Adipocyte (in vitro differentiated cells): ENCODE measurements at places on chromosomes 3 and 15.

GRCh38 chr3:197858598-197858997, 67.5 kb downstream of the LRCH3 start:
- no peak for DNase-seq

DNA sequence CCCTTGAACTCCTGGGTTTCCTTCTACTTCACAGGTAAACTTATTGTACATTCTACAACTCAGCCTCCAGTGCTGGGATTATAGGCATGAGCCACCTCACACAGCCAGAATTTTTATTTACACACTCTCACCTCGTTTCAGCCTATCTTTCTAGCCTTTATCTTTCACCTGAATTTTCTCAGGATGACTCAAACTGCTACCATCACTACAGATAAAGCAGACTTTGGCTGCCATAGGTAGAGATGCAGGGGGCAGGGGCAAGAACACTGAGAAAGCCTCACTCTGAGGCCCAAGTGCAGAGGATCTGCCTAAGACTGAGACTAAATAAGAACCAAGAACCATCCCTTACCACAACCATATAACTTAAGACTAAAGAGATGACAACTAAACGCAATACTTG, 59.0 kb downstream of the ETFA start:
- DNase-seq, result no peak

GRCh38 chr15:69127306-69127705, 33.1 kb upstream of the GLCE start:
- DNase-seq, result peak; percentile 7

DNA sequence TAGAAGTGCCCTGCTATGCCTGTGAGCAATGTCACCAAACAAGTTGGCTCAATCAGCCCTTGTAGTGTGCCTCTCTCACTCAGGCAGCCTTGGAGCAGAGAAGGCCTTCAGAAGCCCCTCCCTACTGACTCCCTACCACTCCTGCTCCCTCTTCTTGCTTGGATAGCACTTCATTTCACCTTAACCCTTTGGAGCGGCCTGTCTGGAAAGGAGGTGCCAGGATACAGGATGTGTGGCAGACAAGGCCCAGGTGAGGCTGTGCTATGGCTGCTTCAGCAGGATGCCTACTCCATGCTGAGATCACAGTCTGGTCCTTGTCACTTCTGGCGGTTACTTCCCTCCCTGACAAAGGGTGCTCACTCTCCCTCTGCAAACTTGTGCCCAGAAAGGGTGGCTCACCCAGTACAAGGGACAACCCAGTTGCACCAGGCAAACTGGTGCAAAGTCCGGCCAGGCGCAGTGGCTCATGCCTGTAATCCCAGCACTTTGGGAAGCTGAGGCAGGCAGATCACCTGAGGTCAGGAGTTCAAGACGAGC, 1.1 kb downstream of the MON1A start:
- no peak for DNase-seq

GRCh38 chr15:48330855-48331795, at the start of gene DUT:
TSS of gene DUT (plus strand) at chr15:48331429. CDS start at chr15:48331516, 87 bp downstream.
- DNase-seq, result peak; percentile 91

- DNase-seq, result no peak
These were observed 5.5 kb downstream of the TAGLN3 start for GRCh38 chr3:112004187-112004586.

DNA sequence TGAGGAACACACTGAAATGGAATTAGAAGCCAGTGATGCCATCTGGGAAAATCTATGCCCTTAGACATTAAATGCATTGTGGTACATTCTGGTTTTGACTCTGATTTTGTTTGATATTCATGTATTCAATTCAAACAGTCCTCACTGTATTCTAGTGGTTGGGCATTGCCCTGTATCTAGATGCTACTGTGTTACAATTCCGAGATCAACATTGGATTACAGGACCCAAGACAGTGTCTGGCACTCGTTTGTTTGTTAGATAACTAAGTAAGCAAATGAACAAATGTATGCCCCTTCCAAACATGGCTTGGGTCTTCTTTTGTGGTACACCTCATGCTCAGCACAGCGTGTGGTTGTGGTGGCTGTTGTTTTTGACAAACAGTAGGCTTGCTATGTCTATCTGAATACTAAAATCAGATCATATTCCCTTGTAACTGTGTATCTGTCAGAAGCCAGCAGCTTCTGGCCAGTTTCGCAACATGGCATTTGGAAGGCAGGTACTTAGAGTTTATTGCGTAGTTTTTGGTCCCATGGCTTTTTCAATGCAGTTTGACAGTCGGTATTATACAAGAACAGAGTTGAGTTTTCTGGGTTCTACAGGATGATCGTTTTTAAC, 5.7 kb downstream of the FILIP1L start:
- DNase-seq, result no peak

GRCh38 chr15:45333550-45333949, 44.8 kb downstream of the GATM start:
- DNase-seq, result no peak

- DNase-seq, result peak; percentile 81
These were observed 65.8 kb downstream of the MB21D2 start for GRCh38 chr3:192851821-192852372.
